MCF 10A (cell line): ENCODE measurements at places on chromosomes 4 and X. TPM values are rescaled to one million over a fixed set of nuclear protein-coding genes. Genes with fewer than 3 reads are reported as not detected.
A peak's percentile ranks its signal among the peaks of the same experiment; 100 is the strongest.

Gene UBE2A
- 52.2 and 66.9 TPM in 2 replicates for total RNA-seq

Gene ARSJ
- 36.2 and 50.7 TPM in 2 replicates for total RNA-seq

Gene ASMT
- total RNA-seq, result not detected in 2 replicates

DNA sequence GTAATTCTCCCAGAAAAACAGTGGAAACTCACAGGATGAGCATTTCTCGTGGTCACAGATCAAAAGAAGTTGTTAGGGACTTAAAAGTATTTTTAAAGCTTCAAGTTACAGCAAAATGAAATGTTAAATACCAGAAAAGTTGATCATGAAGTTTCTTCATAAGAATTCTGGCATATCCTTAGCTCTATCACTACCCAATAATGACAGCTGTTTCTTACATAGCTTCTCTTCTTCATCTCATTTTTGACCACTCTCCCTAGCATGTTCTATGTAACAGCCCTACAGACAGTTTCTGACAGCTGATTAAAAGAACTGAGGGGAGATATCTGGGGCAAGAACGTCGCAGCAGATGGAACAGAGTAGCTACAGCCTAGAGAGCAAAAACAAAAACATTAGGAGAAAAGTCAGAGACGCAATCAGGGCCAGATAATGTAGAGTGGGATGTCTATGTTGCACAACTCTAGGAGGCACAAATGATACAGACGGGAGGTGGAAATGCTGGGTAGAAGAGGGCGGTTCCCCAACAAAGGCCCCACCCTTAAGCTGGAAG, 108.7 kb downstream of the CORIN start:
- no peak for DNase-seq

DNA sequence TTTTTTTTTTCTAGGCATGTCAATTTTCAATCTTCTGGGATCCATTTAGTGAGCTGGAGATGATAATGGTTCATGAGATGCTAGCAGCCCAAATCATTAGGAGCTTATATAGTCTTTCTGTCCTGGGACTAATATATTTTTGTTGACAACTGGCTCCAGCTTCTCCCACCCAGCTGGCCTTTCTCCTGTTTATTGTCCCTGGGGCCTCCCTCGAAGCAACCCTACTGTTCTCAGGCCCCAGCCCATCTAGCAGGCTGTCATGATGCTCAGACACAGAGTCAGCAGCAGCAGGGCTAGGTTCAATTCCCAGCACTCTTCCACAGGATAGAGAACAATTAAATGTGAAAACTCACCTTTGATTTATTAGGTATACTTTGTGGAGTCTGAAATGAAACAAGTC, 127.6 kb upstream of the MID1 start:
- no peak for DNase-seq

GRCh38 chr4:26330186-26330787, 9.5 kb downstream of the RBPJ start:
- DNase-seq, result peak; percentile 69

Gene SMIM43
- total RNA-seq, result not detected in 2 replicates

Gene MAEA
- total RNA-seq, result 78.8 and 89.6 TPM in 2 replicates

Gene GLOD5
- total RNA-seq, result not detected in 2 replicates

DNA sequence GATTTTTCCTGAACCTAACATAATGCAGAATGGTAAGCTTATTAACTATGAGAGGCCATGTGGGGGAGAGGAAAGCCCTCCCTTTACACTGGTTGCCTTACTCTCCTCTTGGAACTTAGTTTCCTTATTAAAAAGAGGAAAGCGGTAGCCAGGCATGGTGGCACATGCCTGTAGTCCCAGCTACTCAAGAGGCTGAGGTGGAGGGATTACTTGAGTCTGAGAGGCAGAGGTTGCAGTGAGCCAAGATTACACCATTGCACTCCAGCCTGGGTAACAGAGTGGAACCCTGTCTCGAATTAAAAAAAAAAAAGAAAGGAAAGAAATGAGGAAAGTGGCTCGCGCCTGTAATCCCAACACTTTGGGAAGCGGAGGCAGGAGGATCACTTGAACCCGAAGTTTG, 2.0 kb downstream of the FAM47E start:
- no peak for DNase-seq

- no peak for DNase-seq
These were observed 101.1 kb downstream of the CBLL2 start for GRCh38 chrX:22373766-22374165.

Gene PNCK
- total RNA-seq, result not detected in 2 replicates

DNA sequence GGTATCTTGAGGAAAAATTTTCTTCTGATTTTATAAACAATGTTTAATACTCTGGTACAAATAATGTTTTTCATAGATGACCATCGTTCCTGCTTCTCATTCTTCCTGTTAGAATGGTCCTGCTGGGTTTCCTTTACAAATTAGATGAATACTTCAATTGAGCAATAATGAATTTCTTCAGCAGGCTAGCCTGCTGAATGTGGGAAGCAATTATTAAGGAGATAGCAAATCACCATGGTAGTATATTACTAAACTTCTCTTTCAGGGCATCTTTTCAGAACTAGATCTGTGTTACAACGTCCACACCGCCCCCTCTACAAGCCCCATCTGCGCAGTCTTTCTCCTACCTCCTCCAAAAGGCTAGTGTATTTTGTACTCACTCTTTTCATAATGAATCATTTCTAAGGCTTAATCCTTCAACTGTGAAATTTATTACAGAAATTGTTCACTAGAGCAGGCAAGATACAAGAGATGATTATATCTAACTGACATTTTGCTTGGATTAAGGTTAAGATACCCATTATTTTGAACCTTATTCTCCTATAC, 38.4 kb downstream of the GPRIN3 start:
- no peak for DNase-seq

DNA sequence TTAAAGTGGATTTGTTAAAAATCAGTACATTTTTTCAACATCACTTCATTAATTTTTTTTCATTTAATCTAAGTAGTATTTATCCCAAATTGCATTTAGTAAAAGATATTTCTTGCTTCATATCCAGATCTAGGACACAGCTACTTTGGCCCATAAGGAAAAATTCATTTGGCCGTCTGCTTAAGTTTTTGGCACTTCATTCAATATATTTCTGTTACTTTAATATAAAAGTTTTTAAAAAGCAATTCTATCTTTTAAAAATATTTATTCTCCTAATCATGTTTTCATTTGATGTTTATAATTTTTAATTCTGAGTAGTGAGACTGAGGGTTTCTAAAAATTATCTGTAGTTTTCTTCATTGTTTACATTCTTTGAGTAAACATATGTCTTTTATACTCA, 28.5 kb downstream of the ANXA10 start:
- DNase-seq, result no peak

GRCh38 chr4:99506781-99507180, 4.0 kb upstream of the C4orf17 start:
- DNase-seq, result peak; percentile 34

DNA sequence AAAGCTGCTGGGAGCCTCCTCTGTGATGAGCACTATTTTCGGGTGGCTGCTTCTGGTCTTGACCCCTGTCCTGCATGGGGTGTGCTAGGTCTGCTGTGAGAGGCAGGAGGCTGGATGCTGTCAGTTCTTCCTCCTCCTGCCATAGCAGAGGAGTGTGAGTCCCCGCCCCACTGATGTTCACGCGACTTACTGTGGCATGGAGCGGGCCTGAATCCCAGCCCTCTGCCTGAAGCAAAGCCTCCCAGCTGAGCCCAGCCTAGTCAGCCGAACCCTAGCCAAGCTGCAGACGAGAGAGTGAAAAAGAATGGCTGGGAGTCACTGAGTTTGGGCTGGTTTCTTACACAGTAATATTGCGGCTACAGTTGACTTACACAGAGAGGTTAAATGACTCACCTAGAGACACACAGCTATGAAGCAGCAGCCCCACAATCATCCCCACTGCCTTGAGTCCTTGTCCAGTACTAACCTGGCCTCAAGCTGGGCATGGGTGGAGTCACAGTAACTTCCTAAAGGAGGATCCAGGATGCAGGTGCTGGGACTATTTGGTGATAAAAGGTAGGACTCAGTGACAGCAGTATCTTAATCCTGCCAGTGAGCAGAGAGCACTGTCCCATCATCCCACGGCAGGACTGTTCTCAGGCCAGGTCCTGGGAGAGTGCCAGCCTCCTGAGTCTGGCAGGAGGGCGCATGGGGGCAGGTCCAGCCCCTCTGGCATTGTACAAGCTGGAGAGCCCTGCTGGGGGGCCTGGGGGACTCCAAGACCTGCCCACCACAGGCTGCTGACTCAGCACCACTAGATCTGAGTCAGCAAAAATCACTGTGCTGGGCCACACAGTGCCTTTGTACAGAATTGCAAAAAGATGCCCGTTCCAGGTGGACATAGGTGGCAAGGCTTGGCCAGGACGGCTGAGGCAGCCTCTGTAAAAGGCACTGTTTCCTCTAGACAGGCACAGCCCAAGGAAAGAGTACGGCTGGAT, 60.4 kb upstream of the CRMP1 start:
- DNase-seq, result no peak

DNA sequence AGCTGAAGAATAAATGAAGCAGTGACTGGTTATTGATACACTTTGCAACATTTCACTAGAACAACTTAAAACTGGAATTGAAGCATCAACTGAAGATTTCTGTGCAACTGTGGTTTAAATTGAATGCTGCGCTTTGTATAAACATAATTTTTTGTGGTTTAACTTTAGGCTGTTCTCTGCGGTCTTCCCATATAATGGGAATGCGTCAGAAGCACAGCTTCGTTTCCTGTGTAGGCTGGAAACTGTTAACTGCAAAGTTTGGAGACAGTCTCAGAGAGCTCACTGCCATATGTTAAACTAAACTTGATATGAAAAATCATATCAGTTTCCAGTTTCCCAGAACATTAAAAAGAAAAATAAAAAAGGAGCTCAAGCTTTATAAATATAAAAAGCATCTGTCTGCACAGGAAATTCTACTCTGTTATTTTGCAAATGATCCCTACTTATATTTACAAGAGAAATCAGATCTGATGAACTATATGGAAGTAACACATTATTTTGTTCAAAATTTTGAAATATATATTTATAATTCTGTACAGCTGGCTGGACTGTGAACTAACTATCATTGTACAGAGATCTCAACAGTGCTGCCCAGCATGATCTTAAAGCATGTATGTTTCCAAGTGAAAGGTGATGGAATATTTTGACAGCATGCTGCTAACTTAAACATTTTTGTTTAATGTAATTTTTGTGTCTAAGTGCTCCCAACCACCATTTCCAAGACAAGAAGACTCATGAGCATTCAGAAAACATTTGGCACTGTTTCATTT, 139.9 kb downstream of the NDST3 start:
- DNase-seq, result peak; percentile 65

DNA sequence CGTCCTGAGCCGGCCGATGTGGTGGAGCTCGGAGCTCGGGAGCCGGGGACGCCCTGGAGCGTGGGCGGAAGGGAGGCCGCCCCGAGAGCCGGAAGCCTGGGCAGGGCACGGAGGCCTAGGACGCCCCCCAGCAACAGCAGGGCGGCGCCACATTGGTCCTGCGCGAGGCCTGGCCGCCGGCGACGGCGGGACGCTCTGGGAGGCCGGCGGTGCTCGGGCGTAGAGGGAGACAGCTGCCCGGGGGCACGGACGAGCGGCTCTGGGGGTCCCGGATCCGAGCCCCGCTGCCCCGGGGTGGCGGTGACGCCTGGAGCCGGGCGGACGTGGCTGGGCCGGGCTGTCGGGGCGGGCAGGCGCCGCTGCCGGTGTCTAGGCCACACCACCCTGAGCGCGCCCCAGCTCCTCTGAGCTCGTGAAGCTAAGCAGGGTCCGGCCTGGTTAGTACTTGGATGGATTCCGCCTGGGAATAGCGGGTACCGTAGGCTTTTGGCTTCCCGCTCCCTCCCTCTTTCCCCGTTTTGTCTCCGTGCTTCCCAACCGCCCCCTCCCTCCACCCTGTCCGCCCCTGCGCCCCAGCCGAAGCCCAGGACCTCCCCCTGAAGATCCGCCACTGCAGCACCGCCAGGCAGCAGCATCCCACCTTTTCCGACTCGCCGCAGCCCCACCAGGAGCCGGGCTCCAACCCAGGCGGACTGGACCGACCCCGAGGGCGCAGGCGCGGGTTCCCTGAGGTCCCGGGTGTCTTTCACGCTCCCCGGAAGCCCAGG, 12.1 kb downstream of the FRG2 start:
- no peak for DNase-seq

Gene CFI
- 0.16 TPM in 1 of 2 replicates, not detected in the other for total RNA-seq

- DNase-seq, result no peak
These were observed 16.4 kb downstream of the NSDHL start for GRCh38 chrX:152847281-152847680.

Gene SLITRK4
- 0.35 and 0.39 TPM in 2 replicates for total RNA-seq

- DNase-seq, result peak; percentile 26
These were observed 34.6 kb downstream of the SEPTIN11 start for GRCh38 chr4:76984127-76984526.

Gene SULT1E1
- total RNA-seq, result 2.8 and 6.5 TPM in 2 replicates

DNA sequence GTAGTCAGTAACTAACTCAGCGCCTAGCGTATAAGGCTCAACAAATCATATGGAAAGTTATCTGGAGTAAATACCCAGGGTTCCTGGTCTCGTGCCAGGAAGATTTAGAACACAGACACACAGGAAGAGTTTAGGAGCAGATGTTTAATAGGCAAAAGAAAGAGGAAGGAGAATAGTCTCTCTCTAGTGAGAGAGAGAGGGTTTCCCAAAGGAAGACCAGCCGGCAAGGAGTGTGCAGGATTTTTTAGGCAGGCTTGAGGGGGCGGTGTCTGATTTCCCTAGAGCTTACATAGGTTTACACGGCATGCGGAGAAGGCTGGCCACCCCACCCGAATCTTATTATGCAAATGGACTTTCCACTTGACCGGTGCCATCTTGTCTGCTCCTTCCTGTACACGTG, 284.0 kb upstream of the FRG1 start:
- no peak for DNase-seq
